ENCODE measurements at places on chromosomes 16 and 17.

GRCh38 chr16:78005881-78006280, 16.5 kb upstream of the CLEC3A start:
- no peak for DNase-seq

GRCh38 chr16:69834807-69835466, 72.8 kb downstream of the WWP2 start:
- DNase-seq, result no peak

DNA sequence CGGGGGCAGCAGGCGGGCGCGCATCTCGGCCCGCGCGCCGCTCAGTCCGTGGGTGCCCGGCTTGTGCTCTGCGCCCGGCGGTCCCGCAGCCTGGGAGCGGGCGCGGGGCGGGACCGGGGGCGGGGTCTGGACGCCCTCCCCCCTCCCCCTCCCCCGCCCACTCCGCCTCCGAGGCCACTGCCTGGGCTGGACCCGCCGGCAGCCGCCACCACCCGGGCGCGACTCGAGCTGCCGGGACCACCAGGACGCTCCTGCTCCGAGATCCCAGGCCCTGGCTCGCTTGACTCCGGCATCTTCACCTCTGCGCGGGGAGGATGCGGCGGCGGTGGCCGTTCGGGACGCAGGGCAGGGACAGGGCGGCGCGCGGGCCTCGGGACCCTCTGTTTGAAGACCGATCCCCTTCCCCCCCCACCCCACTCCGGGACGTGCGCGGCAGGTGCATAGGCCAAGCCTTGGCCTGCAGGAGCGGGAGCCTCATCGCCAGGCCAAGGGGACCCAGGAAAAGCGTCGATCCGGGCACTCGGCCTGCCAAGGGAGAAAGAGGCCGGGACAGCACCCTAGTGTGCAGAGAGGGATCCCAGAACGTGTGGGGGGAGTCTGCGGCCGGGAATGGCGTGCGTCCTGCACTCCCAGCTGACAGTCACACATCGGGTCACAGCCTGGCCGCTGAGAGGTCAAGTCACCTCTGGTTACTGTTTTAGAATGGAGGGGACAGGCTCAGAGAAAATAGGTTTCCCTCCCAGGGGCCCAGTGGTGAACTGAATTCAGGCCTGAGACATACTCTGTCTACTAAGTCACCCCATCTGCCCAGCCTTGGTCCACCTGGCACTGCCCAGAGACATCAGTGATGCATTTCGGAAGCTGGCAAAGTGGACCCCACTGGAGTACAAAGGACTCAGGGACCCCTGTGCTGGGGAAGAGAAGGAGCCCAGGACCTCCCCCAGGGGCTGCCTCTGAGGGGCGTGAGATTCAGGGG, at the start of gene HS3ST6:
TSS of gene HS3ST6 (minus strand) at position 65 of the 976 bp plus-strand sequence. CDS start 92 bp downstream, outside the sequence.
- no peak for DNase-seq

DNA sequence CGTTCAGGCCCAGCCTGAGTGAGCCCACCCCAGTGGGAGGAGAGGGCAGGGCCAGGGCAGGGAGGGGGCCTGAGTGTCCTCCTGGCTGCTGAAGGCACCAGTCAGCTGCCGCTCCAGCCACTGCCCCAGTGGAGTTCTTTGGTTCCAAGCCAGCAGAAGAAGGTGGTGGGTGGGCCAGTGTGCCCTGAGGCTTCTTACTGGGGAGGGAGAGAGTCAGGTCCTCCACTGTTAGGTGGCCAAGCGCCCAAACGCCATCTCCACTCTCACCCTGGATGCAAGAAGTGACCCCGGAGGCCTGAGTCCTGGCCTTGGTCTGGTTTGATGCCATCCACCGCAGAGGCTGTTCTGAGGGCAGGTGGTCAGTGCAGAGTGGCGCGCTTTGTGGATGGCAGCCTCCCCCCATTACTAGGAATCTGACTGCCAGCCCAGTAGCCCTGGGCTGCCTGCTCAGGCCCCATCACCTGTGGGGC, 2.2 kb downstream of the RNF213 start:
- DNase-seq, result no peak

DNA sequence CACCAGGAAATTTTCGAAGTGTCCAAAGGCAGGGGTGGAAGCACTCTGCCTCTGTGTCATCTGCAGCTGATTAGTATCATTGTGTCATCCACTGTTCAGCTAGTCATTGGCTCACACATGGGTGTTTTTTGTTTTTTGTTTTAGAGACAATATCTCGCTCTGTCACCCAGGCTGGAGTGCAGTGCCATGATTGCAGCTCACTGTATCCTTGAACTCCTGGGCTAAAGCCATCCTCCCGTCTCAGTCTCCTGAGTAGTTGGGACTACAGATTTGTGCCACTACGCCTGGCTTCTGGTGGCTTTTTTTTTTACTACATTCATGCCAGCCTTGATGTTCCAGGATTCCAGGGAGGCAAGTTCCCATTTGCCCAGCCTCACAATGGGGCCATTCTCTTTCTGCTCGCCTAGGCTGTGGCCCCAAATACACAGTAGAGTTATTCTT, 32.5 kb upstream of the MYO18A start:
- no peak for DNase-seq

GRCh38 chr16:57637424-57637823, 9.0 kb downstream of the ADGRG1 start:
- no peak for DNase-seq

Data from astrocyte (in vitro differentiated cells and primary cell).